ENCODE measurements at places on chromosomes 16 and 17. TPM values are rescaled to one million over a fixed set of nuclear protein-coding genes. Genes with fewer than 3 reads are reported as not detected.

GRCh38 chr17:50199211-50199802, 2.1 kb downstream of the COL1A1 start:
- H3K36me3 ChIP-seq = peaks cover 42% of the 10 kb centered on the region
- peak overlapping the region; percentile 98 for H3K27ac ChIP-seq
- peaks cover 68% of the 10 kb centered on the region for H3K4me1 ChIP-seq
- DNase-seq = no peak

GRCh38 chr16:88358023-88358420, 24.7 kb upstream of the ZNF469 start:
- no peaks in the 10 kb centered on the region for H3K36me3 ChIP-seq
- no peak for DNase-seq
- H3K4me3 ChIP-seq = no peak overlapping the region

The HSD17B2 gene
- total RNA-seq = not detected

DNA sequence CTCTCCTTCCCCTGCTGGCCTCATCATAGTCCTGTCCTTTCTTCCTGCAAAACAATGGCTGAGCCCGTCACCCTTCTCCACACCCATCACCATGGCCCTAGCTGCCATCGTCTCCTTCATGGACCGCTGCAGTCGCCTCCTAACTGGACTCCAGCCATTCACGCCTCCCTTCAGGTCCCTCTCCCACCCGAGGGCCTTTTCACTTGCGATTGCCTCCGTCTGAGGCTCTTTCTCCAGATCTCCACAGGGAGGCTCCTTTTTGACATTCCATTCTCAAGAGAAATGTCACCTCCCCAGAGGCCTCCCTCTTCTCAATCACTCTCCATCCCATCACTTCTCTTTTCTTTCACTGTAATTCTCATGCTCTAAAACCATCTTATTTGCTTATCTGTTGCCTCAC, 23.5 kb downstream of the GSG1L start:
- H3K4me3 ChIP-seq = no peak overlapping the region
- no peaks in the 10 kb centered on the region for H3K4me1 ChIP-seq
- DNase-seq = no peak
- H3K36me3 ChIP-seq = no peaks in the 10 kb centered on the region
- peaks cover 2% of the 10 kb centered on the region for H3K27me3 ChIP-seq

- no peak overlapping the region for H3K4me3 ChIP-seq
- H3K27ac ChIP-seq = no peak overlapping the region
- no peak for DNase-seq
- H3K27me3 ChIP-seq = no peaks in the 10 kb centered on the region
These were observed 3.3 kb upstream of the COG1 start for GRCh38 chr17:73189417-73190099.

DNA sequence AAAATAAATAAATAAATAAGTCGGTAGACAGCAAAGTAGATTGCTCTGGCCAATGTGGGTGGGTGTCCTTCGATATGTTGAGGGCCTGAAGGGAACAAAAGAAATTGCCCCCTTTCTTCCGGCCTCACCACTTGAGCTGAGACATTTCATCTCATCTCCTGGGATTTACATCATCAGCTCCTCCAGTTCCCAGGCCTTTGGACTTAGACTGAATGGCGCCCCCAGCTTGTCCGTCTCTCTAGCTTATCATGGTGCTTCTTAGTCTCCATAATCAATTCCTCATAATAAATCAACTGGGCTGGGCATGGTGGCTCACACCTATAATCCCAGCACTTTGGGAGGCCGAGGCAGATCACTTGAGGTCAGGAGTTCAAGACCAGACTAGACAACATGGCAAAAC, 13.8 kb upstream of the HAP1 start:
- H3K27me3 ChIP-seq = no peaks in the 10 kb centered on the region
- no peak overlapping the region for H3K27ac ChIP-seq
- H3K4me3 ChIP-seq = no peak overlapping the region
- no peak for DNase-seq
- H3K36me3 ChIP-seq = no peaks in the 10 kb centered on the region
